PC-3 (cell line): ENCODE measurements at places on chromosomes 5 and 9. TPM values are rescaled to one million over a fixed set of nuclear protein-coding genes. Genes with fewer than 3 reads are reported as not detected.

GRCh38 chr9:82363682-82364081 lies 375.1 kb downstream of the SPATA31D1 start:
- no peak overlapping the region for H3K4me3 ChIP-seq
- DNase-seq, result no peak
- no peaks in the 10 kb centered on the region for H3K4me1 ChIP-seq
- H3K36me3 ChIP-seq, result no peaks in the 10 kb centered on the region
- H3K27me3 ChIP-seq, result no peaks in the 10 kb centered on the region

- H3K27me3 ChIP-seq, result no peaks in the 10 kb centered on the region
- DNase-seq, result no peak
- no peaks in the 10 kb centered on the region for H3K4me1 ChIP-seq
- H3K4me3 ChIP-seq, result no peak overlapping the region
These were observed 91.8 kb upstream of the CCDC112 start for GRCh38 chr5:115388240-115388639.

FREM1 gene
- 0.52 and 1.2 TPM in 2 replicates for total RNA-seq

HRH2 gene
- not detected in 2 replicates for total RNA-seq

DNA sequence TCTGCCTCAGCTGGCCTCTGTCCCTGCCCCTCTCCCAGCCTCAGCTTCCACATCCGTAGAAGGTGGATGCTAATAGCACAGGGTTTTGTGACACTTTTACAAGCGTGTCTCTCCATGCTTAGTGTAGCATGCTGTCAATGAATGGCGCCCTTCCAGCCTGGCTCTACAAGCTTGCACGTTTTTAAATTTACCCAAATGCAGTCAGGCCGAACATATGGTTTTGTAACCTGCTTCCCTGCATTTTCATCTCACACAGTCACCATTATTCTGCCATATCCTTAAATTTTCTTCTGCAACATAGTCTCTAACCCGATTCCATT lies 28.8 kb downstream of the FAM163B start:
- H3K4me3 ChIP-seq, result no peak overlapping the region
- DNase-seq, result no peak
- H3K27me3 ChIP-seq, result peaks cover 26% of the 10 kb centered on the region
- no peaks in the 10 kb centered on the region for H3K36me3 ChIP-seq
- H3K27ac ChIP-seq, result no peak overlapping the region

- DNase-seq, result no peak
- peaks cover 23% of the 10 kb centered on the region for H3K4me1 ChIP-seq
- no peak overlapping the region for H3K27ac ChIP-seq
- no peaks in the 10 kb centered on the region for H3K27me3 ChIP-seq
- H3K4me3 ChIP-seq, result no peak overlapping the region
These were observed 41.1 kb downstream of the ANKRD33B start for GRCh38 chr5:10604975-10605374.

- no peak for DNase-seq
- no peak overlapping the region for H3K4me3 ChIP-seq
- H3K36me3 ChIP-seq, result no peaks in the 10 kb centered on the region
These were observed 96.9 kb upstream of the FCN2 start for GRCh38 chr9:134783699-134784039.
